ENCODE measurements at places on chromosomes 1 and 21. TPM values are rescaled to one million over a fixed set of nuclear protein-coding genes. Genes with fewer than 3 reads are reported as not detected.
A peak's percentile ranks its signal among the peaks of the same experiment; 100 is the strongest.

DNA sequence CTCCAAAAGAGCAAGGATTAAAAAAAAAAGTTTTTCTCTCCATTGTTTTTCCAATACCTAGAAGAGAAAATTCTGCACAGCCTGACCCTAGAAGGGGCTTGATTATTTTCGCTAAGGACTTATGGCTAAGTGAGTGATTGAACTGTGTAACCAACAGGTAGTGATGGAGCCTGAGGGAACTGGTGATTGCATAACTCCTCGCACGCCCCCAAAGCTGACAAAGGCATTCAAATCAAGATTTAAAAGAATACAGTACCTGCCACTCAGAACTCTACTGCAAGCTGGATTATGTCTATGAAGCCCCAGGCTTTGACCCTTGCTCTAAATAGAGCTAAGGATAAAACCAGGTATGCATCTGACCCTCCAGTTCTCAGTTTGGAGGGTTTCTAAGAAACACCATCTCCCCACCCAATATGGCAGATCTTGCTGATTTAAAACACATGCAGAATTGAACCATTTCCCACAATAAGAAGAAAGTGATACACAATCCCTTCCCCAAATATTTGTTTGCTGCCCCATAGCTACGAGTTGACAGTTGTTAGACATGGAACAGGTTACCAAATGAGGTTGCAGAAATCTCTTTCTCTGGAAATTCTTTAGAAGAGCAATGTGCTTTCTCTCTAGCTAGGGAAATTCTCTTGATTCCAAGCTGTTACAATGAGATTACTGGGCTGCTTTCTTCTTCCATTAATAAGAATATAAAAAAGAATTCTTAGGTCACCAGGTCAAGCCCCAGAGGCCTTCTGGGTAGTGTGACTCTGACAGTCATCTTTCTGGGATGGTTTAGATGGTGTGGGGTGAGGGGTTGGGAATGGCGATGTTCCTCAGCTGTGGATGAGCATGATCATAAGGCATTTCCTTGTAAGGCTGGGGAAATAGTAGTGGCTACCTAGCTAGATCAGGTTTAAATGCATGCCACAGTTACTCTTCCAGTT is 35.1 kb downstream of the FGGY start:
- no peak for DNase-seq

DNA sequence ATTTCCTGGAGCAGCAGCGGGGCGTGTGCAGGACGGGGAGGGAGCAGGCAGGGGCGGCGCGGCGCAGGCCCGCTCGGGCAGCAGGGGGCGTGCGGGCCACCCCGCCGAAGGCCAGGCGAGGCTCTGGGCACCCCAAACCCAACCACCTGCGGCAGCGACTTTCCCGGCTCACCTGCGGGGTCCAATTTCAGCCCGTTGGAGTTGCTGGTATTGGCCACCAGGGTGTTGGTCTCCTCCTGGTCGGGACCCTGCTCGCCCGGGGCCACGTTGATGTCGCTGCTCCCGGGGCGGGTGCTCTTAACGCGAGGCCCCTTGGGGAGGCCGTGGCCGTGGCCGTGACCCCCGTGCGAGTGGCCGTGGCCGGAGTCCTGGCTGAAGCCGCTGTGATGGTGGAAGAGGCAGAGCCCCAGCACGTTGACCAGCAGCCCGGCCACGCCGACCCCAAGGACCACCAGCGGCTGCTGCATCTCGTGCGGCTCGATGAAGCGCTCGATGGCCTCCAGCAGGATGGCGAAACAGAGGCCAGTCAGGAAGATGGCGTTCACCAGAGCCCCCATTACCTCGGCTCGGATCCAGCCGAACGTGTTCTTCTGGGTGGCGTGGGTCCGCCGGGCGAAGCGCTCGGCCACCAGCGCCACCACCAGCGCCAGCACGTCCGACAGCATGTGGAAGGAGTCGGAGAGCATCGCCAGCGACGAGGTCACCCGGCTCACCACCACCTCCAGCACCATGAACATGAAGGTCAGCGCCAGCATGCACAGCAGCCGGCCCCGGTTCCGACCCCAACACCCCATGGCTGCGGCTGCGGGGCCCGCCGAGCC is 932 bp downstream of the SLC30A1 start:
- DNase-seq, result peak; percentile 72

- no peak for DNase-seq
Measured at GRCh38 chr1:171277534-171277933, 29.2 kb downstream of the FMO1 start.

- DNase-seq, result no peak
Measured at GRCh38 chr1:96703186-96703585, 18.4 kb upstream of the PTBP2 start.

GRCh38 chr1:19462781-19463503 is 22.4 kb downstream of the CAPZB start:
- no peak for DNase-seq

DNA sequence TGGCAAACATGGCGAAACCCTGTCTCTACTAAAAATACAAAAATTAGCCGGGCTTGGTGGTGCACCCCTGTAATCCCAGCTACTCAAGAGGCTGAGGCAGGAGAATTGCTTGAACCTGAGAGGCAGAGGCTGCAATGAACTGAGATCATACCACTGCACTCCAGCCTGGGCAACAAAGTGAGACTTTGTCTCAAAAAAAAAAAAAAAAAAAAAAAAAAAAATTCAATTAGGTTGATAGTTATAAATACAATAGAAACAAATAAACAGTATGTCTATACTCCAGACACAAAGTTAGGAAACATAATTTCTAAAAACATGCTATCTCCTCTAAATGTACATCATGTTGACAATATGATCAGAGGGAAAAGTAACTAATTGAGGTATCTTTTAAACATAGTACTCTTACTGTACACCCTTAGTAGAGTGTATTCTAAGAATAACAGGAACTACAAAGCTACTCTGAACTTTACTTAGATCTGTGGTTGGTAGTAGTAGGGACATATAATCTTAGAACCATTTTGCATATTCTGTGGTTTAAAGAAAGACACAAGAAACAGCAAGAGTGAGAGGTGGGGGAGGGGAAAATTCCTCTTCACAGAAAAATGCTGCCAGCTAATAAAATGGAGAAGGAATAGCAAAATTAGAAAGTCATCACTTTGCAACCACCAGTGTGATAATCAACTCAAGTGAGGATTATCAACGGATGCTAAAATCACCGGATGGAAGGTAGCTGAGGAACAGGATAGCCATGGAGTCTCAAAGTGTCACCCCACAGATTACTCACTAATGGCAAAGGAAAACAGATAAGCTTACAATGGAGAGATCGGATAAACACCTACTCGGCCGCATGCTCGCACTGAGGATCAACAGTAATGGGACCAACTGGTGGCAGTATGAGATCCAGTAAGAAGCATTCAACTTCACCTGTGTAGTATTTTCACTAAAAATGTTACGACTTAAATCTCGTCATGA is 35.0 kb downstream of the MTOR start:
- DNase-seq, result no peak

DNA sequence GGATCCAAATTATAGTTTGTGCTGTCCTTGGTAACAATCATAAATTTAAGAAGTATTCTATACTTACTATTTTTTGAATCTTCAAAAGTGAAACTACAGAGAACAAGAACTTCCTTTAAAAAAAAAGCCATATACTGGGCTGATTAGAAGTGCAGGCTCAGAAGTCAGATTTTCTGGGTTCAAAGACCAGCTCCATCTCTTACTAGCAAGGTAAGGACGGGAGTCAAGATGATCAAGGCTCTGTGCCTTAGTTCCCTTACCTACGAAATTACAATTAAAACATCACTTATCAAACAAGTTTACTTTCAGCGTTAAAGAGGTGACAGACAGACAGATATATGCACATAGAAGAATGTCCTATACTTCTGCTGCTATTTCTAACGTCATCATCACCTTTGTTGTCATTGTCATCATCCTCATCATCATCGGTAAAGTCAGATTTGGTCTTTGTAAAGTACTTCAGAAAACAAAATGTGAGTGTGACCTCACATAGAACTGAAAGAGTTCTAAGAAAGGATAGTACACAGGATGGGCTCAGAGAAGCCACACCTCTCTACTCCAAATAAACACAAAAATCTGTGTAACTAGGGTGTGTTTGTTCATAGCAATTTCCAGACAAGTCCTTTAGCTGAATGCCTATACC is 178.7 kb downstream of the VAV3 start:
- no peak for DNase-seq

GRCh38 chr21:39341249-39341923 is 7.5 kb downstream of the HMGN1 start:
- no peak for DNase-seq

GRCh38 chr1:89254658-89255287 is 17.9 kb downstream of the GBP5 start:
- DNase-seq, result peak; percentile 46

GRCh38 chr1:57361516-57361915 is 62.3 kb downstream of the DAB1 start:
- no peak for DNase-seq

- DNase-seq, result no peak
Measured at GRCh38 chr21:14383596-14384180, 742 bp upstream of the HSPA13 start.

DNA sequence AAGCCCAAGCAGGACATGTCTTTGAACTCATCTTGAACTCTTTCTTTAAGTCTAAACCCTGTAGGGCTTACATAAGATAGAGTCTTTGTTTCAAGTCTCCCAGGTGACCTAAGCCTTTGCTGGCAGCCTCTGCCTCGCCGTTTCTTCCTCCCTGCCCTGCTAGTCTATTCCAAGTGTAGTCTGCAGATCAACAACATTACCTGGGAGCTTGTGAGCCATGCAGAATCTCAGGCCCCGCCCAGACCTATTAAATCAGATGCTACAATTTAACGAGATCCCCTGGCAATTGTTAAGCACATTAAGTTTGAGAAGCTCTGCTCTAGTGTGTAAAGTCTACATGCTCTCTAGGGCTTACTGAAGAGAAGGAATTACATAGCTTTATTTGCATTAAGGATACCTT is 271.6 kb downstream of the PBX1 start:
- no peak for DNase-seq

GRCh38 chr1:183417772-183418491 is at the start of gene NMNAT2:
Gene NMNAT2 (minus strand): TSS chr1:183418380. CDS start chr1:183418267, 113 bp downstream.
- DNase-seq, result peak; percentile 56

DNA sequence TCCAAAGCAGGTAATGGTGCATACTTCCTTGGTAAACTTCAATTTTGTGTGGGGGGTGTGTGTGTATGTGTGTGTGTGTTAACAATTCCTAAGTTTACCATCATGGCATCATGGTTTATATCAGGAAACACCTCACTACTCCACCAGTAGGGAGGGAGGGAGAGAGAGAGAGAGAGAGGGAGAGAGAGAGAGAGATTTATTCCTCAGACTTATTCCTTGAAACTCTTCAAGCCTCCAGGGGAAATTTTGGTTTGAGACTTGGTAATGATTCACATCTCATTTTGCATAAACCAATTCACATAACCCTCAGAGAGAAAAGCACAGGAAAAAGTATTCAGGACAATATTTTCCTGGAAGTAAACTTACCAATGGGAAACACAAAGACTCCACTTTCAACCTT is 115.0 kb downstream of the TTLL7 start:
- no peak for DNase-seq

DNA sequence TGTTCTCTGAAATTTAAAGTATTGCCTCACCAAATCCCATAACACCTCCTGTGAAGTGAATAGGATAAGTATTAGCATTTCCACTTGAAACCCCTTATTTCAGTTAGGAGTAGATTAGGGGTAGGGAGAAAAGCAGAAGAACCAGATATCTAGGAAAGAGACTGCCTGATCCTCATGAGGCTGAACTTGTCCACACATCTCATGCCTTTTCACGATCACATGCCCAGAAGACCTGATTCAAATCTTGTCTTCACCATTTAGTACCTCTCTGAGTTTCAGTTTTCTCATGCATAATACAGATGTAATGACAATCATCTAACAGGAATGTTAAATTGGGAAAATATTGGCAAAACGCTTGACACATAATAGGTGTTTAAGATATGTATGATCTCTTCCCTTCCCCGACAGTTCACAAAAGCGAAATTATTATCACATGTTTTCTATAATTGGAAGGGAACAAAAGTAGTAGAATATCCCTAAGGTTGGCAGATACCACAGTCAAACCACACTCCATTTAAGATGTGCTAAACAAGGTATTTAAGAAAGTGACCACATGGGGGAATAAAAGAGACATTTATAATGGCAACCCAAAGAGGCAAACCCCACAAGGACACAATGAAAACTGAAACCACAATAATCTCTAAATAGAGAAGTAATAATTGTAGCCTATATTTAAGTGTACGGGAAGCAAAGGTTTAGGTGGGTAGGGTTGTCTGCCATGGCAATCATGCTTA is 25.2 kb downstream of the GFI1 start:
- no peak for DNase-seq

DNA sequence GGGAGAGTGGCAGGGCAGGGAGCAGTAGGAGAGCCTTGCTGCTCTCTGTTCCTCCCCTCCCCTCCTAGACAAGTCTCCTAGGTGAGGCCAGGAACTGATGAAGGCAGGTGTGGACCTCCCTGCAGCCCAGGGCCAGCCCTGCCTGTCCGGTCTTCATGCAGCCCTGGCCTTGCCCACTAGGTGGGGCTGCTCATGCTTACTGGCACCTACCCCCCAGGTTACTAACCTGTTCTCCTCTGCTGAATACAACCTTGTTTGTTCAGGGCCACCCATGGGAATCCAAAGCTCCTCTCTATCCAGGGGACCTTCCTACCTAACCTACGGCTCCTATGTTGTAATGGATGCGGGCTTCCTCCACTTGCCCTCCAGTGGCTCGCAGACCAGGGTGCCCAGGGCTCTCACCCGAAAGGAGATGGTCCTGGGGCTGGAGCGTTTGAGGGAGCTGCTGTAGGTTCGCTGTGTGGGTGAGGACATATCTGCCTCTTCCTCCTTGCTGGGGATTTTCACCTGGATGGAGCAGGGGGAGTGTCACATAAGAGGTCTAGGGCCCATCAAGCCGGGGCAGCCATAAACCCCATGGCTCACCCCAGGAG is 7.9 kb upstream of the TNNT2 start:
- peak; percentile 40 for DNase-seq

DNA sequence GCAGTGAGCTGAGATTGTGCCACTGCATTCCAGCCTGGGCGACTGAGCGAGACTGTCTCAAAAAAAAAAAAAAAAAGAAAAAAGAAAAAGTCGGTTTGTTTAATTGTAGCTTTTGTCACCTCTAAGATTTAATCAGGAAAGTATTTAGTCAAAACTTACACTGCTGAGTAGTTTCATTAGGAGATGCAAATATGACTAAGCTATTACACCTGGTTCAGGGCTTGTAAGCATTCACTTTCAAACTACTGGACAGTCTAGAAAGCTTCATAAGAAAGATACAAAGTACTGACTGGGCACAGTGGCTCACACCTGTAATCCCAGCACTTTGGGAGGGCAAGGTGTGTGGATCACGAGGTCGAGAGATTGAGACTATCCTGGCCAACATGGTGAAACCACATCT is 75.9 kb upstream of the CACYBP start:
- DNase-seq, result no peak

DNA sequence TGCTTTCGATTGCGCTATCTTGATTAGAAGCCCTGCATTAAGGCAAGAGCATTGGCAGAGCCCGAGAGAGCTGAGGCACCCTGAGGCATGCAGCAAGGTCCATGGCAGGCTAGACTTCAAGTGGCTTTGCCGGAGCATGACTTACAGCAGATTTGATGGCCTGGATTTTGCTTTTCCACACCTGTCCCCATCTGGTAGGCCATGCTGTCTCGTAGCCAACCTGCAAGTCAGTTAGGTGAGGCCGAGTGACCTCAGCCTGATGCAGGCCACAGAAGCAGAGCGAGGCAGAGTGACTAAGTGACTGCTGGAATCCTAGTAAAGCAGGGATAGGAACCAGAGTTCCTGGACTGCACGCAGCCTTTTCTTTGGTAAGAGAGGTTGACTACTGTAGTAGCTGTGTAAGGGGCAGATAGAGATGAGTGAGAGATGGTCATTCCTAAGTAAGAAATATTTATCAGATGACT is 148.9 kb downstream of the PBX1 start:
- no peak for DNase-seq

The FCRL1 gene
- 0.26 TPM for polyA plus RNA-seq

The TNFAIP8L2 gene
- 31.8 TPM for polyA plus RNA-seq

The PTAFR gene
- polyA plus RNA-seq, result 93.6 TPM
